ENCODE measurements at places on chromosomes 1 and 21.

DNA sequence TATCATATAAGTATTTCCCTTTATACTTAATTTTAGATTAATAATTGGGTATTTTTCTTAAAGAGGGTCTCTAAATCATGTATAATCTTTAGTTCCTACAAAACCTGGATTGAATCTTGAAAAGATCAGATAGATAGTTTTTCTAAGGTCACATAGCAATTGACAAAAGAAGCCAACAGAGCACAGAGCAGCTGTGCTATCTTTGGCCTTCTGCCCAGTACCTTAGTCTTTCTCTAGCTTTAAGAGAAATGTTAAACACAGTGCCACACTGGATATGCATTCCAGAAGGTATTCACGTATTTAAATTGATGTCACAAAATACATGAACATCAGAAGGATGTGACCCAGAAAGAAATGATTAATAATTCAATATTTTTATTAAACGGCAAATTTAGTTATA is 86.8 kb downstream of the C21orf91 start:
- DNase-seq = no peak

GRCh38 chr1:61079296-61079897 is 3.0 kb upstream of the NFIA start:
- no peak for DNase-seq

DNA sequence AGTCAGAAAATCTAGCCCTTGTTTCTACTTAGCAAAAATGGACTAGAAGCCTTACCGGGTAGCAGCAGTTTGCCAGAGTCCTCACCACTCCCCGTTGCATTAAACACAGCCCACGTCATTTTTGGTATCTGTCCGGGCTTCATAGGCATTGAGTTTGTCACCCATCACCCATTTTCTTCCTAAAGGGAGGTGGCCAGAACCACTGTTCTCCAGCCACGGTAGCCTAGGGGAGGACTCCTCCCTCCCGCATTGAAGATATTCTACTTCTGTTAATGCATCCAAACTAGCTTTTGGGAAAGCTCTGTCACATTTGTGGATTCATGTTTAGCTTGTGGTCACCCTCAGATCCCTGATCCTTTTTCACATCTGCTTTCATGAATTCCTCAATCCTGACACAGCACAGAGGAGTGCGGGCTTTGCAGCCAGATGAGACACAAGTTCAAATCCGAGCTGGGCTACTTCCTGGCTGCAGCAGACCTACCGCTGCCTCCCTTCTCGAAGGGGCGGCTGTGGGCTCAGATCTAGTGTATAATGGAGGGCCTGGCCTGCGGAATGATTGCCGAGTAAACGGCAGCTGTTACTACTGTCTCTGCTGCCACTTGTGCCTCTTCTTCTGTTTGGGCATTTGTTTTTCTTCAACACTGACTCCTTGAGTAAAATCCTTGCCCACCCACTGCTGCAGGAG is 63.2 kb upstream of the EFHD2 start:
- DNase-seq = no peak

- no peak for DNase-seq
Measured at GRCh38 chr1:225977937-225978748, 21.0 kb downstream of the SDE2 start.

DNA sequence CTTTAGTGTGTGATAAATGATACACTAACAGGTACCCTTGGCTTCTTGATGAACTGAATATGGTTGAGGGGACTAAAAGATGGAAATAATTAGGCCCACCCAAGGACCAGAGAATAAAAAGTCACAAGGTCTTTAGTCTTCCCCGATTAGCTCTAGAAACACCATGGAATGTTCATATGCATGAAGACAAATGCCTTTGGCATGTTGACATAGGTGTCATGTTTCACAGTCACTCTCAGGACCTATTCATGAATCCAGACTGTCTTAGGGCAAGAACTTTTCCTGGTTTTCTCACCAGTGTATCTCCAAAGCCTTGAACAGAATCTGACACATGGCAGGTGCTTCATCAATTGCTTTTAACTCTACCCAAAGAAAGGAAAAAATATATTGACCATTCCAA is 412.8 kb downstream of the AJAP1 start:
- DNase-seq = no peak

DNA sequence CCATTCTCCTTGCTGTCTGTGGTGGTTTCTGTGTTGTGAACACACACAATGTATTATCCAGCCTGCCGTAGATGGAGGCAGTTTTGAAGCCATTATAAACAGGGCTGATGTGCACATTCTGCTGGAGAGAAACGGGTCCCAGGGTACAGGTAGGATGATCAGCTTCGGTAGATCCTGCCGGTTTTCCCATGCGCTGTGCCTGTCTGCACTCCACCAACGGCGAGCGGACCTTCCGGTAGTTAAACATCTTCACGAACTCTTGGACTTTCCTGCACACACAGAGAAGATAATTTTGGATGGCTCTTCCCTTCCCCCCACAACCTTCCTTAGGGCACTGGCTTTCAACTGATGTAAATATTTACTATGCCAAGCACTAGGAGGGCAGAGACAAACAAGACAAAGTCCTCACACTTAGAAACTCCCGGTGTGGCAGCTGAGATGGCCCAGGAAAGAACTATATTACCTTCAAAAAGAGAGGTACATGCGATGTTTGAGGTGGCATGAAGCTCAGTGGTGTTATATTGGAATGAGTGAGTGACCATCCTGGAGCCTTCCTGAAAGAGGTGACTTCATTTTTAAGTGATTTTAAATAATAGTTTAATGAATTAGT is 41.7 kb downstream of the ALPL start:
- DNase-seq = no peak

GRCh38 chr1:201693890-201694607 is 134.9 kb upstream of the IPO9 start:
- DNase-seq = no peak

DNA sequence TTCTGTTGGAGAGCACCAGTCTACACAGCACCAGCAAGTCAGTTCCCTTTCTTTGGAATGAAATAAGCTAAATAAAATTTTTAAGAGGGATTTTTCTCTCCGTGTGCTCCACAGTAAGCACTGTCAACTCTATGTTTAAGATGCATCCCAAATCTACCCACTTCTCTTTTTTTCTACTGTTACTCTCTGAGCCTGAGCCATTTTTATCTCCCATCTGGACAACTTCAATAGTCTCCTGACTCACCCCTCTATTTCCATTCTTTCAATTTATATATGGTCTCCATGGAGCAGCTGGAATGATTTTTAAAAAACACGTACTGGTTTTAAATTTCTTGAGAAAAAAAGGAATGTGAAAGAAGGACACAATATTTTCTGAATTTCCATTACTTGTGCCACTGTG is 24.7 kb upstream of the CCT8 start:
- DNase-seq = no peak

Data from stimulated activated CD4-positive, alpha-beta T cell treated with anti-CD3 and anti-CD28 coated beads, Interleukin-15, amount 100 ng/mL, for 1 hour (primary cell).